Ovary (tissue), 10 donors: ENCODE measurements at places on chromosomes 5 and 9. TPM values are rescaled to one million over a fixed set of nuclear protein-coding genes. Genes with fewer than 3 reads are reported as not detected.

DNA sequence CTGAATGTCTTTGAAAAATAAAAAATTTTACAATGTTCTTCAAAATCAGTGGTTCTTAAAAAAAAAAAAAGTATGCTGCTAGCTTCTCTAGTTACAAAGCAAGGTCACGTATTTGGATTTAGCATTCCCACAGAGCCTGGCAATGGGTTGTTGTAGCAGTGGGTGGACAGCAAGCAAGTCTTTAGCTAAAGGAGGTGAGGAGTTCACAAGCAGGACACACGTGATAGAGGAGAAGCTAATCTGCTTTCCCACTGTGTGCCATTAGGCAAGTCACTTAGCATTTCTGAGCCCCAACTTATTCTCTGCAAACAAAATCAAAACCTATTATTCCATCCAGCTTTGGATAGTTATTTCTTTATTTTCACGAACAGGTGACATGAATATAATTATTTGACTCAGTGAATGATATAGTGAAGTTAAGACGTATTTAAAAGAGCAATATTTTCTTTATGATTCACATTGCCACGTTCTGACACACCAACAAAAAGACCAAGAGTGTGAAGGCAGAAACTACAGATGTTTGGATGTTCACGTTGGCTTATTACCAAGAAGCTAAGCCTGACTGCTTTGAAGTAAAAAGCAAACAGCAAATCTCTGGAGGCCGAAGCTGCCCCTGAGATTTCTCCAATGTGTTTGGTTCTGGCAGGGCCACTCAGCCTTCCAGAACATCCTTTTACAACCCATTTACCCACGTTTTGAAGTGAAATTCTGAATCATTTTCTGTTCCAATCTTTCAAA, 612.1 kb upstream of the CDH6 start:
- no peak for DNase-seq
- no peak overlapping the region for H3K27ac ChIP-seq
- no peaks in the 10 kb centered on the region for H3K36me3 ChIP-seq
- H3K27me3 ChIP-seq: no peaks in the 10 kb centered on the region
- H3K4me3 ChIP-seq: no peak overlapping the region

GRCh38 chr9:107768224-107768623, 278.7 kb upstream of the KLF4 start:
- H3K4me3 ChIP-seq: no peak overlapping the region
- no peaks in the 10 kb centered on the region for H3K27me3 ChIP-seq
- no peaks in the 10 kb centered on the region for H3K36me3 ChIP-seq
- DNase-seq: no peak
- H3K4me1 ChIP-seq: no peaks in the 10 kb centered on the region

- H3K4me3 ChIP-seq: no peak overlapping the region
- no peaks in the 10 kb centered on the region for H3K27me3 ChIP-seq
- H3K27ac ChIP-seq: no peak overlapping the region
- no peak for DNase-seq
These were observed 176.0 kb downstream of the MED10 start for GRCh38 chr5:6202149-6202967.

- no peaks in the 10 kb centered on the region for H3K27me3 ChIP-seq
- no peak for DNase-seq
- no peak overlapping the region for H3K27ac ChIP-seq
- no peak overlapping the region for H3K4me3 ChIP-seq
These were observed 188.8 kb downstream of the CSNK1G3 start for GRCh38 chr5:123700624-123701287.

DNA sequence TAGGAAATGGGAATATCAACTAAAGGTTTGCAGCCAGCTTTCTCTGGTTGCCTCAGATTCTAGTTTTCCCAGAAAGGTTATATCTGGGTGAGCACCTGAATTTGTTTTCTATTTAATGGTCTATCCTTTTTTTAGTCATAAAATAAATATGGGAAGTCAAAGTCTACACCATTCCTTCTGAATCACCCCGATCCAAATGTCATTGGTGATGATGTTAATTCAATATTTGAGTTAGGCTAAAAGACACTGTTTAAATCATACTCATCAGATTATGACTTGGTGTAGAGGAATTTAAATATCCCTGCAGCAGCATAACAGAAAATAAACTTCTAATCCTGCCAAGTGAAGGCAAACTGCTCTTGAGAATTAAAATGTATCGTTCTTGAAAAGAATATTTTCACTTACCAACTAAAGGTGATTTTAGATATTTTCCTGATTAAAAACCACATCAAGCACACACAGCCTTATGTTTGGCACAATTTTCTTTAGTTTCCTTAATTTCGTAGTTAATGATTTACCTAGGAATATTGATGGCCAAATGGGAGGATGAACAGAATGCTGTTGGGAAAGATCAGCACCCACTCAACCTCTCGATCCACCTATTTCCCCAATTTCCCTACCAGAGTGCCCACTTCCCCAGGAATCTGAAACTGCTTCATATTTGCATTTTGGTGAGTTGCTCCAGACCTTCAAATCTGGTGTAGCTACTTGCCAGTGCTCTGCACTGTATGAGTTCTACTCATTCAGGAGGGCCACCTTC, 103.1 kb upstream of the TSLP start:
- H3K36me3 ChIP-seq: no peaks in the 10 kb centered on the region
- H3K27ac ChIP-seq: no peak overlapping the region
- no peak overlapping the region for H3K4me3 ChIP-seq
- no peaks in the 10 kb centered on the region for H3K4me1 ChIP-seq

- no peaks in the 10 kb centered on the region for H3K4me1 ChIP-seq
- no peaks in the 10 kb centered on the region for H3K36me3 ChIP-seq
- no peaks in the 10 kb centered on the region for H3K27me3 ChIP-seq
These were observed 912.3 kb upstream of the WWC1 start for GRCh38 chr5:167378894-167379723.

DNA sequence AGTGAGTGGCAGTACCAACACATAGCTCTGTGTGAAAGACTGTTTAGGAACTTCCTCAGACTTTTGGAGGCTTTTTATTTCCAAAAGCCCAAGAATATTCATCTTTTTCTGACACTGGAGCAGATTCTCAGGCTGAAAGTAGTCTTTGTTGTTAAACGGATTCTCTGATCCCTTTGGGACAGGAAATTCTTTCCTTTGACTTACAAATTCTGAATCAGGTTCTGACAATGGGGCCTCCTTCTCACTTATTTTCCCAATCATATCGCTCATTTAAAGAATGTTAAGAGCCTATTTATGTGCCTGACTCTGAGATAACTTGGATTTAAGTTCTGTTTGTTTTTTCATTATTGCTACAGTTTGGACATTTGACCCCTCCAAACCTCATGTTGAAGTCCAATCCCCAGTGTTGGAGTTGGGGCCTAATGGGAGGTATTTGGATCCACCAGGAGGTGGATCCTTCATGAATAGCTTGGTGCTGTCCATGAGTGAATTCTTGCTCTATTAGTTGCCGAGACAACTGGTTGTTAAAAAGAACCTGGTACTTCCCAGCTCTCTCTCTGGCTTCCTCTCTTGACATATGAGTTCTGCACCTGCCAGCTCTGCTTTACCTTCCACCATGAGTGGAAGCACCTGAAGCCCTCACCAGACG, 4.1 kb upstream of the ADGRV1 start:
- H3K27ac ChIP-seq: no peak overlapping the region
- H3K36me3 ChIP-seq: no peaks in the 10 kb centered on the region
- DNase-seq: no peak
- no peaks in the 10 kb centered on the region for H3K27me3 ChIP-seq

Gene CCL27
- total RNA-seq: 0.72 TPM

Gene CCIN
- not detected for total RNA-seq

Gene KLF4
- total RNA-seq: 71.2 TPM

Gene SPATA31C1
- not detected for total RNA-seq
